ENCODE measurements at places on chromosomes 1 and 21.

GRCh38 chr1:158095737-158096335, 84.9 kb upstream of the CD1D start:
- no peak for DNase-seq

DNA sequence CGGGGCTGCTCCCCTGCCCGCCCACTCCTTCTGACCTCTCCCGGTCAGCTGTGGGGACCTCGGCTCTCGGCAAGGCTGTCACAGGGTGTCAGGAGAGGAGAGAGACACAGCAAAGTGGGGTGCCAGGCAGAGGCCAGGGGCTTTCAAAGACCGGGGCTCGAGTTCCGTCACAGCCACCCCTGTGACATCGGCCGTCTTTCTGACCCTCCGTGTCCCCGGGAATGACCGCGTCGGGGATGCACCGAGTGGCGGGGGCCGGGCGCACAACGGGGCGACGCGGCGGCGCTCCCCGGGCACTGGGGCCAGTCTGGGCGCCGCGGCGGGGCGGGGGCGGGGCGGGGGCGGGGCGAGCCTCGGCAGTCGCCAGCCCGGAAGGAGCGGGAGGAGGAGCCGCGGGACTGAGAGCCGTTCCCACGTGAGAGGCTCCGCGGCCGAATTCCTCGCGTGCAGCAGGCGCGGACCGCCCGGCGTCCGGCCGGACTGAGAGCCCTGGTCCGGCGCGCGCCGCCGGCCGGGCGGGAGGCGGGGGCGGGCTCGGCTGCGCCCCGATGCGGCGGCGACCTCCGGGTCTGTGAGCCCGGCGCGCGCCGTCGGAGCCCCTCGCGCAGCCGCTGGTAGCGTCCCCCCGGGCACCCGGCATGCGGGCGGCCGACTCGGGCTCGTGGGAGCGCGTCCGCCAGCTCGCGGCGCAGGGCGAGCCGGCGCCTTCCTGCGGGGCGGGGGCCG, 229.7 kb upstream of the TMEM51 start:
- DNase-seq: no peak

GRCh38 chr1:165928075-165928731, 100.8 kb downstream of the UCK2 start:
- no peak for DNase-seq

DNA sequence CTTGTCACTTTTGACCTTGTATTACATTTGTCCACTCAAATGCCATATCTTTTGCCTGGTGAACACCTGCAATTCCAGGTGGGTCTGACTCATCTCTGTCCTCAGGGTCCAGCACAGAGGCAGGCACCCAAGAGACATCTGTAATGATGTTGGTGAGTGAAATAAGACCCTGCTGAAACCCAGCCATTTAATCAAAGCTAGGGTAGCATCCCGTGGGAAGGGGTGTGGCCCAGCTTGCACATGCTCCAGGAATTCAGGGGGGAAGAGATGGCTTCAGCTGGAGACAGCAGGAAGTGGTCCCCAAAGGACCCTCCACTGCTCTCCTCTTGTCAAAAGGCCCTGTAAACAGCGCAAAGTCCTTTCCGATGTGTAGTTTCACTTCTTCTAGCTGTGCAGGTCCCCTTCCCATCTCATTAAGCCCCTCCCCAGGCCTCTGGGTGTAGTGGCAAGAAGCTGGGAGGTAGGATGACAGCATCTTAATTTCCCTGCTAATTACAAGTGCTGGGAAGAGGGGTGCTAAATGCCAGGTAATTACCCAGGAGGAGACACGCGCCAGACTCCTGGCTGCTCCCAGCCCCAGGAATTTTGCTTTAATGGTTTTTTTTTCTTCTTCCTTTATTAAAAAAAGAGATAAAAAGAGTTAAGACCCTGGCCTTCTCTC, 54.4 kb upstream of the TRABD2B start:
- DNase-seq: no peak

GRCh38 chr1:182059936-182060335, 1.6 kb downstream of the ZNF648 start:
- DNase-seq: no peak

DNA sequence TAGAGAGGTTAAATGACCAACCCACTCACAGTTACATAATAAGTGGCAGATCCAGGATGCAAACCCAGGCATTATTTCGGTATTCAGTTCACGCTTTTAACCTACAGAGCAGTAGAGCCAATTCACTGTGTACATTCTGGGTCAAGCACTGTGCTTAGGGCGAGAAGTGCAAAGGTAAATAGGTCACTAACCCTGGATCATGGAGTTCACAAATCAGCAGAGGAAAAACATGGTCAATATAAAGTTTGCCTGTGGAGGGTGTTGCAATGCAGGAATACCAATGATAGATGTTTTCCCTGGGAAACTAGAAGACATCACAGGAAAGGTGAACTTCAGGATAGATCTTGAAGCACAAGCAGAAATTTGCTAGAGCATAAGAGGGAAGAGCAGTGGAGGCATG, 253.4 kb upstream of the NFIA start:
- DNase-seq: no peak

GRCh38 chr1:39238476-39238875, 34.0 kb downstream of the MACF1 start:
- DNase-seq: no peak

DNA sequence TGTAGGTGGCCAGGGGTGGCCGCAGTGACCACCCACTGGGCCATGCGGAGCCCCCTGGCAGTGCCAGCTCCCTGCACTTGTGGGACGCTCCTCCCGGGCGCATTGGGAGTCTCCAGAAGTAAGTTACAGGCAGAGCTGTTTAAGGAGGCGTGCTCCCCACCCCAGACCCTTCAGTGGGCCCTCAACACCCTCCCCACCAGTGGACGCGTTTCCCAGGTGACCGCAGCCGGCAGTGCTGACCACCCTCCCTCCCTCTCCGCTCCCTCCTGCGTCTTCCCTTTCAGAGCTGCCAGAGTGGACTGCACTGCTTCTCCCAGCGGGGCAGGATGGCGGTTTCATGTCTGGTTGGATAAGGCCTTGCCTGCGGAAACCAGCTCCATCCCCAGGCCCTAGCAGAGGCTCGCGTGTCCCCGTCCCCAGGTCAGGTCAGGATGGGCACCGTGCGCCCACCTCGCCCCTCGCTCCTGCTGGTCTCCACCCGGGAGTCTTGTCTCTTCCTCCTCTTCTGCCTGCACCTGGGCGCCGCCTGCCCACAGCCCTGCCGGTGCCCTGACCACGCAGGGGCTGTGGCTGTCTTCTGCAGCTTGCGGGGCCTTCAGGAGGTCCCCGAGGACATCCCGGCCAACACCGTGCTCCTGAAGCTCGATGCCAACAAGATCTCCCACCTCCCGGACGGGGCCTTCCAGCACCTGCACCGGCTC, 1.1 kb downstream of the LRRC3 start:
- no peak for DNase-seq

DNA sequence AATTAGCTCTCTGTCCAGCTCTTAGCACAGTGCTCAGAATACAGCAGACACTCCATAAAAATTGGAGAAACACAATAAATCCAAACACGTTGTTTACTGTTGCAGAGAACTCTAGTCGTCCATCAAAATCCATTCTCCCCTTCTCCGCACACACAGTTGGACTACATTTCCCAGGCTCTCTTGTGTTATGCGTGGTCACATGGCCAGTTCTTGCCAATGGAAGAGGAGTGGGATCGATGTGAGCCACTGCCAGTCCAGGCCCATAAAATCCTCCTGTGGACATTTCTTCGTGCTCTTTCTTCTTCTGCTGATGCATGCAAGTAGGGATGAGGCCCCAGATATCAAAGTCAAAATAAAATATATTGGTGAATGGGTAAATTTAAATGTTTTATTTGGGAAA, 114.3 kb upstream of the FMN2 start:
- no peak for DNase-seq

- DNase-seq: no peak
Observed at GRCh38 chr1:111553196-111553595, 49.8 kb upstream of the ADORA3 start.

DNA sequence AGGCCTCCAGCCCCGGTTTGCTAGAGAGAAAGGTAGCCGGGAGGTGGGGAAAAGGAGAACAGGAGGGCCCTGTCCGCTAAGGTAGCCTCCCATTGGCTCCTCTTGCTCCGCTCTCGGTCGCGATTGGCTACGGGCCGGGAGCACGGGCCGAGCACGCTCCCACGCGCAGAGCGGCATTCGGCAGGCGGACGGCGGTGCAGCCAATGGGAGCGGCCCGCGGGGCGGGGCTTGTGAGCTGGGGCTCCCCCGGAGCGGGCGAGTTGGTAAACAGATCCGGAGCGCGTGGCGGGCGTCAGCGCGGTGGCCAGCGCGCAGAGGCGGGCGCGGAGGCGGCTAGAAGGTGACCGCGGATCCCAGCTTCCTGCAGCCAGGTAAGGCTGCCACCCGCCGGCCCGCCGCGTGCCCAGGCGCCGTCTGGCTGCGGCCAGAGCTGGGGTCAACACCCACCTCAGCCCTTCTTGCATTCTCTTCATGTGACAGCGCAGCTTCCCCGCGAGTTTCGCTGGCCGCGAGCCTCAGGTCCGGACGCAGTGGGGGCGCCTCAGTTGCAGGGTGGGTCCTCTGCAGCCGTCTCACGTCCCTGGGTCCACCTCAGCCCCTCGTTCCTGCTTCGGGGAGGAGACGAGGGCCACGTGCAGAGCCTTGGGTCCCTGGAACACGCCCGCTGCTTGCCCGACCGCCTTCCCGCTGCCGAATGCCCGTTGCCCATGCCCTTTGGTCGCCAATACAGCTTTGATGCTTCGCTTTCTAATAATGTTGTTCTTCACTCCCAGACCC, at the start of gene COQ8A:
Gene COQ8A (plus strand): TSS at position 266 of the 777 bp plus-strand sequence. CDS start 21,092 bp downstream, outside the sequence.
- peak; percentile 97 for DNase-seq

DNA sequence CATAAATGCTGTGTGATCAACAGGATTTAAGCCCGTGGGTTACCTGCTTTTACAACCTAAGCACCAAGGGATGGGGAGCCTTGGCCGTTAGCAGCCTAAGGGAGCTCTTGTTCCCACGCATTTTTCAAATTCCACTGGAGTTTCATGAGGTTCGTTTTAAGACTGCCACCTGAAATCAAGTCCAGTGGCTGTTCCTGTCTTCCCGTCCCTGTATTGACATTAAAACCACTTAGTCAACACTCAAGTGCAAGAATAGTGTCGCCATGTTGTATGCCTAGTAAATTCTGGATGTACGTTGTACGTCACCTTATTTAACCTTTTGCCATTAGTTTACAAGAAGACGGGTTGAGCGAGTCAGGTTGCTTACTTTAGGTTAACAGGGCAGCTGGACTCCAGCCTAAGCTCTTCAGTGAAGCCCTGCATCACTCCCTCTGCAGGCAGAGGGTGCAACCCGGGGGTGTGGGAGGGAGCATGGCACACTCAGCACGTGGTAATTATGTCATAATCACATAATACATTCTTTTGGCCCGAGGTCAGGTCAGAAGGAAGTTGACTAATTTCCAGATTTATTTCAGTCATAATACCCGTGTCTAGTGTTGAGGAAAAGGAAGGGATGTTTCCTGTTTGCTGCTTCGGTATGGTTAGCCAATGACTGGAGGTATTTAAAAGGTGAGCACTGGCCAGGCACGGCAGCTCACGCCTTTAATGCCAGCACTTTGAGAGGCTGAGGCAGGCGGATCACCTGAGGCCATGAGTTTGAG, 42.5 kb downstream of the CNST start:
- DNase-seq: no peak

- no peak for DNase-seq
Observed at GRCh38 chr1:181765451-181766026, 282.2 kb downstream of the CACNA1E start.

GRCh38 chr21:31872452-31873274, at the start of gene HUNK:
TSS of gene HUNK (plus strand) at chr21:31873020. CDS start at chr21:31873675, 655 bp downstream.
- no peak for DNase-seq

- no peak for DNase-seq
Observed at GRCh38 chr1:157838966-157839365, 2.6 kb downstream of the CD5L start.

GRCh38 chr21:36567216-36567885, 87.4 kb upstream of the CLDN14 start:
- DNase-seq: no peak

GRCh38 chr1:235945775-235946570, 79.3 kb upstream of the LYST start:
- DNase-seq: no peak

GRCh38 chr1:235642011-235642942, 7.3 kb downstream of the GNG4 start:
- DNase-seq: no peak

DNA sequence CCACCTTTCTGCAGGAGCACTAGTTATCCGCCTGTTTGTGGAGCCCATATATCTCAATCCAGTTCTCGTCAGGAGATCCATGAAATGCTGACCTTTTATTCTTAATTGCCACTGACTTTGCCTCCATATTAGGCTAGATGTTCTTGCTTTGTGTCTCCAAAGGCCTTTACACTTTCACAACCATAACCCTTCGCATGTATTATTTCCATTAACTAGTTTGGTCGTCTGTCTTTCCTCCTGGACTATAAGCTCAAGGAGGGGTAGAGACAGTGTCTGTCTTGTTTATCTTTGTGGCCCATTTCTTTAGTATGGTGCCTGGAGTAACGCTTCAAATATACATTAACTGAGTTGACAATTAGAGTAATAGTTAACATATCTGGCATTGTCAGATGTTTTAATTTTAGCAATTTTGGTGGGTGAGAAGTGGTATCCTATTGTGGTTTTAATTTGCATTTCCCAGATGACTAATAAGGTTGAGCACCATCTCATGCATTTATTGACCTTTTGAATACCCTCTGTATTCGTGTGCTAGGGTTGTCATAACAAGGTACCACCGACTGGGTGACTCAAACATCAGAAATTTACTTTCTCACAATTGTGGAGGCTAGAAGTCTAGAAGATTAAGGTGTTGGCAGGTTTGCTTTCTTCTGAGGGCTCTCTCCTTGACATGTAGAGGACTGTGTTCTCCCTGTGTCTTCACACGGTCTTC, 21.7 kb upstream of the IL12RB2 start:
- DNase-seq: no peak

- DNase-seq: peak; percentile 80
Observed at GRCh38 chr1:63914706-63915105, 140.9 kb downstream of the ROR1 start.

GRCh38 chr1:3876716-3877115, 19.4 kb downstream of the DFFB start:
- DNase-seq: no peak

GRCh38 chr1:209583408-209583807, at the start of gene CAMK1G:
TSS of gene CAMK1G (plus strand) at chr1:209583714. CDS start at chr1:209594984, 11,270 bp downstream.
- DNase-seq: no peak

Measured in cerebellar nuclear complex (tissue), 1 donor.